Bronchial epithelial cell (primary cell): ENCODE measurements at places on chromosomes 4 and X.

- peak; percentile 65 for DNase-seq
These were observed 11.7 kb downstream of the LAS1L start for GRCh38 chrX:65522739-65523372.

DNA sequence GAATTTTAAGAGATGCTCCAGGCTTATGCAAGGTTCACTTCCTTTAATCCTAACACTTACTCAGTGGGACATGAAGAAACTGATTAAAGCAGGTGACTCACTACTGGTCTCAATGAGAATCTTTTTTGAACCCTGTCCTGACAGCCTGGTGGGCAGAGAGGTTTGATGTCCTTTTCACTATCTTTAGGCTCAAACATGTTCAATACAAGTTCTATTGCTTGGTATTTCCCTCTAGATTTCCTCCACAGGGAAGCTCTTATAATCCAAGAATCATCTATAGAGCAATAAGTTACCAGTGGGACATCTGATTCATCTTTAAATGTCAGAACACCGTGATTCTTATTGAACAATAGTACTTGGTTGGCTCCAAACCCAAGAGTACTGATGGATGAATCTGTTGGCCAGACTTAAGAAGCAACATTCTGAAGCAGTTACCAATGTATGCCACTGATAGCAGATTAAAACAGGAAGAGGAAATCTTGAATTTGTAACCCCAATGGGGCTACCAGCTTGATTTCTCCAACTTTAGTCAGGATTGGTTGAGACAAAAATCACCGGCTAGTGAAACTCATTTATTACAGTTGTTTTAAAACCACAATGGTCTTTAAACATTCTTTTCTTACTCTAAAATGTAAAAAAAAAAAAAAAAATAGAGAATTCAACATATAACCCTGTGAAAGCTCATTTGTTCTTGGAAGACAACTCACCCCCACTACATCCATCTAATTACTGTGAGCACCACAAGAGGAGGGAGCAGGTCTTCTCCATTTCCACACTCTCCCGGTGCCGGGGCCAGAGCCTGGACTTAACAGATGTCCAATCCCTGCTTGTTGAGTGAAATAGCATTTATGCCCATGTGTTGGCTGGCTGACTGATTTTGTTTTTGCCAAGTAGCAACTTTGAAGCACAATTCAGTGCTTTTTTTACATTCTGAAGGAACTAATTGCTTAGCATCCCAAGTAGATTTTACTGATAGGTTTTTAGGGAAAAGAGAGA lies 43.3 kb downstream of the FGFBP1 start:
- peak; percentile 92 for DNase-seq

- no peak for DNase-seq
These were observed 812.7 kb upstream of the FTHL17 start for GRCh38 chrX:31884535-31884934.

- DNase-seq = no peak
These were observed 18.7 kb downstream of the SGMS2 start for GRCh38 chr4:107843391-107843790.

- DNase-seq = no peak
These were observed 33.0 kb downstream of the ADH6 start for GRCh38 chr4:99186029-99186428.

DNA sequence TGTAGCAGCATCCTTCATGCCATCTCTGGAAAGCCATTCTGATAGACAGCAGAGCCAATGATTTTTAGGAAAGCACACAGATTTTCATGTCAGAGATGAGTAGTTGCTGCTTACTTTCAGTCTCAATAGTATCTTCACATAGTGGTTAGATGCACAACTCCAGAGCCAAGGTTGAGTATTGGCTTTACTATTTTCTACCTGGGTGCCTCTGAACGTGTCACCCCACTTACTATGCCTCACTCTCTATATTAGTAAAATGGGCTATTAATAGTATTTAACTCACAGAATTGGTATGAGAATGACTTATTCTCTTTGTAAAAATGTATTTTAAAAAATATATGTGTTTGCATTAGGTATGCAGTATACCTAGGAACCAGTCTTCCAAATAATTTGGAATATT lies 108.8 kb upstream of the STIM2 start:
- no peak for DNase-seq

DNA sequence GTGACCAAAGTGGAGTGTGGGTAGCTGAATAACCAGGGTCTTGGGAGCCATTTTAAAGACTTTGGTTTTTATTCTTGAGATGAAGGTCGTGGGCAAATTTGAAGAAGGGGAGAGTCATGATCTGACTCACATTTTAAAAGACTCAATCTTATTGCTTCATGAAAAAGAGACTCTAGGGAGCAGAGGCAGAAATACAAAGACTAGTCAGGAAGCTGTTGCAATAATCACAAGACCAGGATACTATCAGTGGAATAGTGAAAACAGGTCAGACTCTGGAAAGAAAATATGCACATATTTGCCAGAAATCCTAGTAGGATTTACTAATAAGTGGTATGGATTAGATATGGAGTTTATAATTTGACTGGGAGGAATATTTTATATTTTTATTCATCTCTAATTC lies 448.4 kb downstream of the RAPGEF2 start:
- DNase-seq = peak; percentile 35

- no peak for DNase-seq
These were observed 266.5 kb upstream of the UGT8 start for GRCh38 chr4:114332119-114332518.

DNA sequence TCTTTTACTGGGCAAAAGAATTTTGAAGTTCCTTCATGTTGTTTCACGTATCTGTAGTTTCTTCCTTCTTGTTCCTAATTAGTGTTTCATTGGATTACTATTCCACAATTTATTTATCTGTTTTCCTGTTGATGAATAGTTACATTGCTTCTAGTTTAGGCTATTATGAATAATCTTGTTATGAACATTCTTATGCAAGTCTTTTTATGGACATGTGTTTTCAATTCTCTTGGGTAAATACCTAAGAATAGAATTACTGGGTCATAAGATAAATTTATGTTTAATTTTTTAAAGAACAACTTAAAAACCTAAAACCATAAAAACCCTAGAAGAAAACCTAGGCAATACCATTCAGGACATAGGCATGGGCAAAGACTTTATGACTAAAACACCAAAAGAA lies 70.9 kb upstream of the RXFP1 start:
- no peak for DNase-seq

GRCh38 chr4:163554870-163555465 lies 60.5 kb downstream of the TMA16 start:
- peak; percentile 35 for DNase-seq

DNA sequence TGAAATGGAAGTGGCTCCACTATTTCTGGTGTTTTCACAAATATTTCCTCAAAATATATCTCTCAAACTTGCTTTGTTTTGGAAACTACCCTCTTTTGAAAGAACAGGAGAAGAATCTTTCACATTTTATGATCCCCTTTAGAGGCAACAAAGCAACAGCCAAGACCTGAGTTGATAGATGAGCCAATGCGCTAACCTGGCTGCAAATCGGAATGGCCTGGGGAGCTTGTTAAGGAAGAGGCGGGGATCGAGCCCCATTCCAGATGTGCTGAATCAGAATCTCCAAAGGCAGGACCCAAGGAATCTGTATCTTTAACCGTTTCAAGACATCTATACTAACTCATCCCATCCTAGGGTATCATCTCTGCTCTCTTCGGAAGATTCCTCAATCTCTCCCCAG lies 181.3 kb downstream of the GPC3 start:
- no peak for DNase-seq

DNA sequence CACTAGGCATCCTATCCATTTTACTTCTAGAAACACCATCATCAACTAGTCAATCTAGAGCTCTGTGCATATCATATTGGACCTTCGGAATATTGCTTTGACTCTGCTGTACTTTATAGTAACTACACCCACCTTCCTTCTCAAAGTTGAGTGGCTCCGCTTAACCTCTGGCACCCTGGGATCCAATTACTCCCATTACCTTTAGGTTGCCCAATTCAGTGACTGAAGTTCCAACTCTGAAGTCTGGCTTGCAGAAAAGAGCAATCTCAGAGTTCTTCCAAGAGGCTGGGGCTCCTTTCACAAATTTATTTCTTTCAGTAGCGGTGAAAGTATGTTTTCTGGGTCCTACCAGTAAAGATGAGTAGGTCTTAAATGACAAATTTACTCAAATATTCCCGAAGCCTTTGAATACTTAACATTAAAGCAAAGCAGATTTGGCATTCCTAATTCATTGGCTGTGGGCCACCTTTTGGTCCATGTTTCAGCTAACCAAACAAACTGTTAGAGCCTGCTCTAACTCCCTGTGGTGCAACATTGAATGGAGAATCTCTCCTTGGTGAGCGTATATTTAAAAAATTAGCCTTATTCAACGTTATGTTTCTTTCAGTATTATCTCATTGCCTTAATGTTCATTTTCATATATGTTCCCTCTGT lies 1215.8 kb downstream of the RAPGEF2 start:
- DNase-seq = no peak

- DNase-seq = no peak
These were observed at the start of gene FGF16 for GRCh38 chrX:77446908-77447652. FGF16 (plus strand) TSS chrX:77447389; CDS start chrX:77447675, 286 bp downstream.

- DNase-seq = no peak
These were observed 12.7 kb upstream of the SHOX start for GRCh38 chrX:617891-618290.

- peak; percentile 40 for DNase-seq
These were observed 29.9 kb downstream of the FGFRL1 start for GRCh38 chr4:1041147-1041935.

DNA sequence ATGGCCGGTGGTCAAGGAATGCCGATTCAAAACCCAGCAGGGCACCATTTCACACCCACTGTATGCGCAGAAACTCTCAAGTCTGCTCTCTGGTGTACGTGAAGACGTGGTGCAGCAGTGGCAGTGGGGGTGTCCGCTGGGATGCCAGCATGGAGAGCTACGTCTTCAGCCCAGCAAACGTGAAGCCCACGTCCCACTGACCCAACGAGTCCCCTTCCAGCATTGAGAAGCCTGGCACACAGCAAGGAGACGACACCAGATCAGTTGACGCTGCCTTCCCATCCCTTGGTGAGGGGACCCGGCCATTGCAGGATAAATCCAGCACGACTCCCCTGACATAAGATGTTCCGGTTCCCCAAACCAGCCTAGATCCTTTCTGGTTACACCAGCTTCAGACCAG lies 2.2 kb upstream of the PLXNB3 start:
- DNase-seq = no peak

- DNase-seq = no peak
These were observed 14.0 kb downstream of the CFAP97 start for GRCh38 chr4:185189606-185190305.

- no peak for DNase-seq
These were observed 115.2 kb downstream of the DDIT4L start for GRCh38 chr4:100075056-100075455.

GRCh38 chr4:54440394-54441136 lies 211.5 kb downstream of the PDGFRA start:
- peak; percentile 9 for DNase-seq

GRCh38 chr4:183636503-183636902 lies 22.5 kb downstream of the RWDD4 start:
- DNase-seq = peak; percentile 49

DNA sequence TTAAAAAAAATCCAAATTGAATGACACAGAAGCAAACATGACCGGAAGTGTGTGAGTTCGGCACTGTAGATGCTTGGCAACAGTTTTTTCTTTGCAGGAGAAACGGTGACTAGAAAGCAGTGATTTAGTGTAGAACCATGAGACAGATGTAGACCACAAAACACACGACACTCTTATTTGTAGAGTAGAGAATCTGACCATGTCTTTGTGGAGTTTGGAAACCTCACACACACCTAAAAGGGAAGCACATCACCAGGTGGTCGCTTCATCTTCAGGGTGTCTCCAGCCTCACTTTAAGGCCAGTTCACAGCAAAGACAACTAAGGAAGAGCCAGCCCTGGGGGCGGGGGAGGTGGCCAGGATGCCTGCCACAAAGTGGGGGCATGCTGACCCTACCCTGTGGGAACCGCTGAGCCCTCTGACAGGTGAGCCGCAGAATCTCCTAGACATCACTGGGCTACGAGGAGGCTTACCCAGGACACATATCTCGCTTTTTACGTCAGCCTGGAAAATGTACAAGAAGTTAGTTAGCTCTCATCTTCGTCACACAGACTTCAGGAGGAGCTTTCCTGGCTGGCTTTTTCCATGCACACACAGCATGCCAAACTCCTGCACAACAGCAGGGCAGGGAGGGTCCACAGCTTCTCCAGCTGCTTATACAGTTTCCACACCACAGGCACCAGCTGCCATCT lies 64.4 kb upstream of the PDLIM3 start:
- no peak for DNase-seq

DNA sequence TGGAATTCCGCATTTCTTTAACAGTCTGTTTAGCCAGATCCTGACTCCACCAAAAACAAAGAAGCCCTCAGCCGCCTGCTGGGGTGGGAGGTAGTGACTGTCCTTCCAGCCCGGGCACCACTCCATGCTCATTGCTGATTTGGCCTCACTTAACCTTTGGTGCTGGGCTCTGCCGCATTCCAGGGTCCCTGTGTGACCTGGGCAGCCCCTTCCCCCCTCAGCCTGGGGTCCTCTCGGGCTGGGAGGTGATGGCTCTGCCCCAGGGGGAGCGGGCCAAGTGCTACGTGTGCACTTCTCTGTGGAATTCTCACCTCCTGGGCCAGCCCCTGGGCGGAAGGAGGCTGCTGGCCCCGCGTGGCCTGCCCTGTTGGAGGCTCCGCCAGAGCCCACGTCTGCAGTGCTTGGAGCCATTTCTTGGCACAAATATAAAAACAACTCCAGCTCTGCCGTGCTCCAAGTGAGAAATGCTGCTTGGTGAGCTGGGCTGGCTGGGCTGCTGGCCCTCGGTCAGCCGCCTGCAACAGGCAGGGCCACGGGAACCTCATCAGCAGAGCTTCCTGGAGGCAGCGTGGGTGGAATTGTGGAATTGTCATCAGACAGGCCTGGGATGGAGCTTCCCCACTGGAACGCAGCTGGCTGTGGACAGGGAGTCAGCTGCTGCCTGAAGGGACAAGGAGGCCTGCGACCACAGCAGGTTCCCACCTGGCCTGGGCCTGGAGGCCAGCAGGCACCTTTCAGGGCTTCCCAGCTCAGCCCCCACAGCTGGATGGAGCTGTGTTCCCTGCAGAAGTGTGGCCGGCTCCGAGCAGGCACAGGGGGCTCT lies 66.0 kb downstream of the TRMT44 start:
- no peak for DNase-seq

GRCh38 chr4:72951628-72952027 lies 117.9 kb downstream of the COX18 start:
- DNase-seq = peak; percentile 92
